ENCODE measurements at places on chromosomes 5 and 9. TPM values are rescaled to one million over a fixed set of nuclear protein-coding genes. Genes with fewer than 3 reads are reported as not detected.

GRCh38 chr5:168978015-168978414 lies 322.9 kb downstream of the SLIT3 start:
- no peaks in the 10 kb centered on the region for H3K36me3 ChIP-seq
- no peak for DNase-seq
- no peaks in the 10 kb centered on the region for H3K27me3 ChIP-seq
- H3K4me1 ChIP-seq, result peaks cover 9% of the 10 kb centered on the region
- no peak overlapping the region for H3K27ac ChIP-seq
- no peak overlapping the region for H3K4me3 ChIP-seq

- H3K4me1 ChIP-seq, result no peaks in the 10 kb centered on the region
- no peaks in the 10 kb centered on the region for H3K36me3 ChIP-seq
- H3K4me3 ChIP-seq, result no peak overlapping the region
- no peak for DNase-seq
- H3K27ac ChIP-seq, result no peak overlapping the region
- H3K27me3 ChIP-seq, result no peaks in the 10 kb centered on the region
These were observed 41.1 kb downstream of the NDUFS4 start for GRCh38 chr5:53601570-53601969.

The SPEF2 gene
- total RNA-seq, result 1.3 TPM

The RMI1 gene
- 34.1 TPM for total RNA-seq

DNA sequence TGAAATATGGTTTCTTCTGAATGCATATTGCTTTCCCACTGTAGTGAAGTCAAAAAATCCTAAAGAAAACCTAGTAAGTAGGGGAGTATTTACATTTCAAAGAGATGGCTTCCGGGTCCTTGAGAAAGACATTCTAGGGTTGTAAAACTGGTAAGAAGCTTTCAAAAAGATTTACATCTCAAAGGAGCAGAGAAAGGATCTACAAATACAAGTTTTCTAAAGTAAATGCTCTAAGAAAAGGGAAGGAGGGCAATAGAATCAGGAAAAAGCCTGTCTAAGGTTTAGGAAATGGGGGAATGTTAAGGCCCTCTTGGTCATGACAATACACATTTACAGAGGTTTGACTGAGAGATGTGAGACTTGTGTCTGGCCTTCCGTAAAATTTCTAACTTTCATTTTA lies 16.7 kb upstream of the TRPC7 start:
- no peaks in the 10 kb centered on the region for H3K27me3 ChIP-seq
- no peak for DNase-seq
- no peaks in the 10 kb centered on the region for H3K36me3 ChIP-seq
- H3K27ac ChIP-seq, result no peak overlapping the region
- peaks cover 7% of the 10 kb centered on the region for H3K4me1 ChIP-seq

The BNC2 gene
- 26.8 TPM for total RNA-seq

Data from H1 (cell line).